Activated naive CD8-positive, alpha-beta T cell treated with anti-CD3 and anti-CD28 coated beads for 36 hours (primary cell): ENCODE measurements at places on chromosomes 13 and 19. TPM values are rescaled to one million over a fixed set of nuclear protein-coding genes. Genes with fewer than 3 reads are reported as not detected.
A peak's percentile ranks its signal among the peaks of the same experiment; 100 is the strongest.

Gene TSPAN16
- not detected for total RNA-seq

Gene AZU1
- total RNA-seq: not detected

DNA sequence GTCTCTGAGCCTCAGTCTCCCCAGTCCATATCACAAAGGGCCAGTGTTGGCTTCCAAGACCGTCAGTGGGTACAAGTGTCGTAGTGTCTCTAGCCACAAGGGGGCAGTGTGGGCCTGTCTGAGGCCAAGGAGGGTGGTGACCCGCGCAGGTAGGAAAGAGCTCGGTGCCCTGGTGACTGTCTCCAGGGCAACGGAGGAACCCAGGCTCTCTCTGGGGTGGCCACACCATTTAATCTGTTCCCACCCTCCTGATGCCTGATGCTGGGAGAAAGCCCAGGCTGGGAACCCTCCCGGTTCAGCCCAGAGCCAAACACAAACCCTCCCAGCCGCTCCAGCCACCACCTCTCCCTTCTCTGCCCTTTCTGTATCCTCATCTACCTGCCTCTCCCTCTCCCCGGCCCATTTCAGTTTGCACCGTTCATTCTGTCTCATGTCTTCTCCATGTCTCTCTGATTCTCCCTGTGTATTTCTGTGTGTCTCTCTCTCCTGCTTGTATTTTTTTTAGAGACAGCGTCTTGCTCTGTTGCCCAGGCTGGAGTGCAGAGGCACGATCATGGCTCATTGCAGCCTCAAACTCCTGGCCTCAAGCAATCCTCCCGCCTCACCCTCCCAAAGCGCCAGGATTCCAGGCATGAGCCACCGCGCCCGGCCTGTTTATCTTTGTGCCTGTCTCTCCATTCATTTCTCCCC lies 17.5 kb upstream of the MEIS3 start:
- H3K4me1 ChIP-seq: peaks cover 20% of the 10 kb centered on the region
- H3K27ac ChIP-seq: peak overlapping the region; percentile 57
- DNase-seq: peak; percentile 78
- H3K4me3 ChIP-seq: no peak overlapping the region

- H3K27ac ChIP-seq: no peak overlapping the region
- no peaks in the 10 kb centered on the region for H3K36me3 ChIP-seq
- H3K4me1 ChIP-seq: peaks cover 9% of the 10 kb centered on the region
- no peak overlapping the region for H3K4me3 ChIP-seq
- H3K27me3 ChIP-seq: peaks cover 3% of the 10 kb centered on the region
These were observed 53.1 kb upstream of the CYSLTR2 start for GRCh38 chr13:48600374-48601364.

GRCh38 chr13:40498461-40498860 lies 168.0 kb downstream of the FOXO1 start:
- no peak overlapping the region for H3K4me3 ChIP-seq
- no peaks in the 10 kb centered on the region for H3K27me3 ChIP-seq
- DNase-seq: no peak
- no peak overlapping the region for H3K27ac ChIP-seq
- H3K36me3 ChIP-seq: peaks cover 2% of the 10 kb centered on the region

DNA sequence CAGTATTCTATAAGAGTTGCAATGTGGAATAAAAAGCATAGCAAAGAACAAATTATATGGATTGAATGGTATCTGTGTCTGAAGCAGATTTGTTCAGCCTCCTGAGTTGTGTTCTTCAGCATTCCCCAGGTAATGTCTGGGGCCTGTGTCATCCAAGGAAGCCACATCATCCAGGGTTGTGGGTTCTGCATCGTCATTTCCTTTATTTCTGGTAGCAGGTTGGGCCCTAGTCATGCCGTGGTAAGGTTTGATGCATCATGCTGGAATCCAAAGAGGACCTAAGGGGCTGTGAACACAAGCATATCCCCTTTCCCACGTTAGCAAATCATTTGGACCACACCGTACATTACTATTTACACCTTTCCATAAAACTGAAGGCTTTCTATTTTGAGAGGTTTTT lies 131.0 kb upstream of the ZNF91 start:
- no peak overlapping the region for H3K4me3 ChIP-seq
- DNase-seq: no peak
- no peaks in the 10 kb centered on the region for H3K27me3 ChIP-seq
- H3K4me1 ChIP-seq: no peaks in the 10 kb centered on the region
- no peak overlapping the region for H3K27ac ChIP-seq

DNA sequence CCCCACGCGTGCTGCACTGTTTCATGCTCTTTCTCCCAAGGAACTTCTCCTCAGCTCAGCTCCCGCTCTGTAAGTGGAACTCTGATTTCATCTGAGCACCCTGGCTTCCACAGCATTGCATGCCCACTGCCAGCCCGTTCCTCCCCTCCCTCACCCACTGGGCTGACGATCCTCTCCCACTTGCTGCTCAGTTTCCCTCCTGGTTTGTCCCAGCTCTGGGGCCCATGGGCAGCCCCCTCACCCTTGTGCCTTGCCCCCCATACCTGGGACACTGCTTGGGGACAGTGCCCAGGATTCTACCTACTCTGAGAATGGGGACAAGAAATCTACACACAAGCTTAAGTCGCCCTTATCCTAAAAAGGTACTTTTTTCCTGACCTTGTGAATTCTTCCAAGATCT lies 115.9 kb upstream of the C1QTNF9B start:
- no peak for DNase-seq
- no peaks in the 10 kb centered on the region for H3K27me3 ChIP-seq
- no peaks in the 10 kb centered on the region for H3K36me3 ChIP-seq

Gene IRGC
- not detected for total RNA-seq

DNA sequence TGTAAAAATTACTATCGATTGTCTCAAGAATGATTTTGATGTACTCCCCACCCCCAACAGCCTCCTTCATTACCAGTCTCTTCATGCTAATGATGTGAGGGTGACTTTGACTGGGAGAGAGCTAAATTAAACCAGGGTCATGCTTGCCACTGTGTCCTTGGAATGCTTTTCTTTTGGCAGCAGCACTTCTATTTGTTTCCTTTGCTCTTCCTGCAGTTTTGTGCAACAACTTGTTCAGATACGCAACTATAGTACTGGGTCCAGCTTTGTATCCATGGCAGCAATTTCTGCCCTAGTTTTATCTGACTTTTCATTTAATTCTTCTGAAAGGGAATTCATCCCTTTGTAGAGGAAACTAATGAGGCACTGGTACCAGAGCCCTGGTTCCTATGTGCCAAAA lies 2792.1 kb downstream of the PCDH9 start:
- no peaks in the 10 kb centered on the region for H3K36me3 ChIP-seq
- no peak overlapping the region for H3K4me3 ChIP-seq
- H3K4me1 ChIP-seq: no peaks in the 10 kb centered on the region
- DNase-seq: no peak
- H3K27ac ChIP-seq: no peak overlapping the region

DNA sequence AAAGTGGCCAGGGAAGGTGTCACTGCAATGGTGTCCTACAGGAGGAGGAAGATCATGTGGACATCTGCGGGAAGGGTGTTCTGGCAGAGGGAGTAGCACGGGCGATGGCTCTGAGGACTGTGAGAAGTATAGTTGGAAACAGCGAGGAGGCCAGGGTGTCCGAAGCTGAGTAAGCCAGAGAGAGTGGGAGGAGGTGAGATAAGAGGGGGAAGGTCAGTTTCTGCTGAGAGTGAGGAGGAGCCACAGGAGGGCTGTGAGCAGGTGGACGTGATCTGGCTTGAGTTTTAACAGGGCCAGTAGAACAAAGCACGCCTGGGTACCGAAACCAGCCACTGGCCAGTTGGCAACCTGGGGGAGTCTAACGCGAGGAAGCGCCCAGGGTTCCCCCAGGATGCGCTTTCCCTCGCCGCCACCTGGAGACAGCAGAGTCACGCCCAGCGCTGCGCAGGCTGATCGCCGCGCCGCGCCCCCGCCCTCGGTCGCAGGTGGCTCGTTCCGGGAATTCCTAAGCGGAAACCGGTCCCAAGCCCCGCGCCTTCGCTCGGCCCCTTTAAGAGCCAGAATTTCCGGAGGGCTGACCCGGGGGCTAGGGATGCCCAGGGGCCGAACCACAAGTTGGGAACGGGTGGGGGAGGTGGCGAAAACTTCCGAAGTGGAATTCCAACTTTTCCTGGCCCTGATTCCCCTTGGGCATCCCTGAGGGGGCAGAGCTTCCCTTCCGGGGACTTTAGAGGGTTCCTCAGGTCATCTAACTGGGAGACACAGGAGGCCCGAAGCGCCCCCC lies 1.1 kb upstream of the LSR start:
- H3K4me1 ChIP-seq: peaks cover 33% of the 10 kb centered on the region
- peak overlapping the region; percentile 95 for H3K4me3 ChIP-seq
- DNase-seq: peak; percentile 71
- H3K27ac ChIP-seq: peak overlapping the region; percentile 93
- H3K36me3 ChIP-seq: peaks cover 30% of the 10 kb centered on the region

DNA sequence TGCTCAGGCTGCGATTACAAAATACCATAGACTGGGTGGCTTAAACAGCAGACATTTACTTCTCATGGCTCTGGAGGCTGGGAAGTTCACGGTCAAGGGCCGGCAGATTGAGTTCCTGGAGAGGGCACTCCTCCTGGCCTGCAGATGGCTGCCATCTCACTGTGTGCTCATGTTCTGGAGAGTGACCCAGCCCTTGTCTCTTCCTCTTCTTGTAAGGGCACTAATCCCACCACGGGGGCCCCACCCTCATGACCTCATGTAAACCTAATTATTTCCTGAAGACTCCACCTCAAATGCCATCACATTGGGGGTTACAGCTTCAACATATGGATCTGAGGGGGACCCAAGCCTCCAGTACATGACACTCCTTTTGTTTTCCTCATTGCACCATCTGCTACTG lies 56.0 kb upstream of the CLDN10 start:
- no peak overlapping the region for H3K4me3 ChIP-seq
- no peaks in the 10 kb centered on the region for H3K36me3 ChIP-seq
- H3K27ac ChIP-seq: no peak overlapping the region
- DNase-seq: no peak
- H3K27me3 ChIP-seq: peaks cover 10% of the 10 kb centered on the region
- H3K4me1 ChIP-seq: no peaks in the 10 kb centered on the region

- H3K4me1 ChIP-seq: peaks cover 40% of the 10 kb centered on the region
- H3K4me3 ChIP-seq: peak overlapping the region; percentile 88
- H3K36me3 ChIP-seq: peaks cover 5% of the 10 kb centered on the region
- no peaks in the 10 kb centered on the region for H3K27me3 ChIP-seq
These were observed 564 bp downstream of the SPART start for GRCh38 chr13:36345438-36346221.

- DNase-seq: no peak
- H3K27ac ChIP-seq: peak overlapping the region; percentile 36
- peaks cover 64% of the 10 kb centered on the region for H3K4me1 ChIP-seq
- peaks cover 45% of the 10 kb centered on the region for H3K36me3 ChIP-seq
- H3K27me3 ChIP-seq: no peaks in the 10 kb centered on the region
- H3K4me3 ChIP-seq: no peak overlapping the region
These were observed 12.3 kb downstream of the GATAD2A start for GRCh38 chr19:19417628-19418245.

GRCh38 chr19:1445185-1445931 lies 4.6 kb upstream of the APC2 start:
- peak; percentile 88 for DNase-seq
- no peak overlapping the region for H3K27ac ChIP-seq
- H3K36me3 ChIP-seq: peaks cover 25% of the 10 kb centered on the region
- peaks cover 21% of the 10 kb centered on the region for H3K4me1 ChIP-seq

- H3K4me1 ChIP-seq: peaks cover 17% of the 10 kb centered on the region
- H3K4me3 ChIP-seq: no peak overlapping the region
- H3K27me3 ChIP-seq: no peaks in the 10 kb centered on the region
- H3K27ac ChIP-seq: no peak overlapping the region
These were observed 17.6 kb downstream of the CFAP97D2 start for GRCh38 chr13:114196629-114197028.

DNA sequence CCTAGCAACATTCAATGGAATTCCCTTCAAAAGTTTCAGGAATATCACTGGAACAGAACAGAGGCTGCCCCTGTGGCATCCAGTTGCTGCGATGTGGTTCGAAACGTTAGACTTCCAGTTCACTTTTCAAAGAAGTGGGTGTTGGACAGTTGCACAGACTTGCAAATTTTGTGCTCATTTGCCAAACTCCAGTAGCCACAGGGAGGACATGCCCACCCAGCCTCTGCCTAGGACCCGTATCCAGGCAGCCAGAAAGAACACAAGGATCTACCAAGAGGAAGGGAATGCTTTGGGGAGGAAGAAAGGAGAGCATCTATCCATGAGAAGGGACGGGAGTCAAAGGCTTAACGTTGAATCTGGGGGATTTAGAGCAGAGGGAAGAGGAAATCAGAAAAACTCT lies at the start of gene METTL21C:
TSS of gene METTL21C (minus strand) at position 108 of the 400 bp plus-strand sequence. CDS start 546 bp downstream, outside the sequence.
- DNase-seq: no peak
- H3K36me3 ChIP-seq: no peaks in the 10 kb centered on the region
- H3K27ac ChIP-seq: no peak within 1 kb of the TSS
- H3K27me3 ChIP-seq: peaks cover 18% of the 10 kb centered on the region

DNA sequence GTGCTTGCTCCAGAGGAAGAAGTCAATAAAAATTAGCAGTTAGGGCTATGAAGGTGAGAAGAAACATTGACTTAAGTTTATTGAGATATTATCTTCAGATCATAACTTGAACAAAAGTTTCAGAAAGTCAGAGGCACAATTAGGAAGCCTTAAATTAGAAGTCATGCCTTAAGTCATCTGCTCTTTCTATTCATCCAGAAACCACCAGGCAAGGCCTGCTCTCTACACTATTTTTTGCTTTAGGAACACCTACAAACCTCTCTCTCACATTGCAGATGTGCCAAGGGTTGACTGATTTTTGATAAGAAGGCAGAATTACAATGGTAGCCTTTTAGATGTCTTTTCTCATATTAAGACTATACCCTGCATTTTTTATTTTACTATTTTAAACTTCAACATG lies 268.7 kb downstream of the SPRY2 start:
- H3K27ac ChIP-seq: no peak overlapping the region
- H3K36me3 ChIP-seq: no peaks in the 10 kb centered on the region
- no peaks in the 10 kb centered on the region for H3K27me3 ChIP-seq
- no peak for DNase-seq
- no peaks in the 10 kb centered on the region for H3K4me1 ChIP-seq
- H3K4me3 ChIP-seq: no peak overlapping the region

- H3K4me1 ChIP-seq: no peaks in the 10 kb centered on the region
- no peak overlapping the region for H3K4me3 ChIP-seq
- H3K27me3 ChIP-seq: no peaks in the 10 kb centered on the region
- no peak for DNase-seq
These were observed 472.2 kb downstream of the KLF5 start for GRCh38 chr13:73531014-73531413.

DNA sequence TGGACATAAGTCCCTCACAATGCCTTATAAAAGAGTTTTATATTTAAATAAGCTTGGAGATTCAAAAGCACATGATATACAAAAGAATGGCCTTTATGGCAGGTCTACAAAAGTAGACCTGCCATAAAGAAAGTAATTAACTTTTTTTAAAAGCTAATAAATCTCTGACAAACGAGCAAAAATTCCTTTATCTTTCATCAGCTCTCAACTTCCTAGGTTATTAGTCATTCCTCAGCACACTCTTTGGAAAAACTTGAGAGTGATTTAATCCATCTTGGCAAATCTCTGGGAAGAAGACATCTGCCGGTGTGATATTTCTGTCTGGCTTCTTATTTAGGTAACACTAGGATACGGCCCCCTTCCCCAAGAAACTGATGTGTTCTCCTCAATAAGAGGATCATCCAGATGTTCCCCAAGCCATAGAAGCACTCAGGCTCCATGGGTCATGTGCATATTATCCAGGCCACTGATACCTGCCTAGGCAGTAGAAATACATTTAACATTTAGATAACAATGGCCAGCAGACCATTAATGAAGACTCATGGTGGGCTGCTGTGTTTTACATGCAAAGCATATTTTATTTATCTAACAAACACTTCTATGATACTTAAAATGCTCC lies 372.7 kb downstream of the LIG4 start:
- DNase-seq: no peak
- no peaks in the 10 kb centered on the region for H3K4me1 ChIP-seq
- no peak overlapping the region for H3K27ac ChIP-seq
- no peak overlapping the region for H3K4me3 ChIP-seq
